ENCODE measurements at places on chromosomes 5 and 9.

DNA sequence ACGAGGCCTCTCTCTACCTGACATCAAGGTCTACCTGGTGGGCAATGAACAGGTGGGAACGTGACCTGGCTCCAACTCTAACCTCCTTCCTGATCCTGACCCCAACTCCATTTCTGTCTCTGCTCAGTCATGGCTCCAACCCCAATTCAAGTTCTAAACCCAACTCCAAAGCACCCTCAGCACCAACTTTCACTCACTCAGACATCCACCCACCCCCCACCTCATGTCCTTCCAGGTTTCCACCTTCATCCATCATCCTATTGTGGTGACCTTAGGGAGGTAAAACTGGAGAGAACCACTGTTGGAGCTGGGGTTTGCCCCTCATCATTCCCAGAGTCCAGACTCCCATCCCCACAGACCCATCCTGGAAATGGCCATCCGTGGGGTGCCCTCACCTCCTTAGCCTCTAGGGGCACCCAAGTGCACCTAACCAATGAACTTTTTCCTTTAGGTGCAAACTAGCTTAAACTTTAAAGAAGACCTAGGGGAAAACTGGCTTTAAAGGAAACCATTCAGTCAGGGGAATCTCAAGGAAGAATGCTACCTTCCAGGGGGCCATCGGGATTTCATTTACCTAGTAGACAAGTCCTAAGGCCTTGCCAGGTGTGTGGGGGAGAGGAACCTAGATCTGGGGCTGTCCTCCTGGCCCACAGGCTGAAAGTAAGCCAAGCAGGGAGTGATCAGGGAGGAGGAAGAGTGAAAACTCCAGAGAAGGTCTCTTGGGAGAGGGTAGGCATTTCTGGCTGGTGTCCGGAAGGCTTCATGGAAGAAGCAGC lies 11.3 kb downstream of the RGS14 start:
- DNase-seq: no peak

- no peak for DNase-seq
These were observed 4.6 kb upstream of the SUSD3 start for GRCh38 chr9:93053781-93054331.

GRCh38 chr5:68000805-68001204 lies 214.8 kb upstream of the PIK3R1 start:
- DNase-seq: no peak

DNA sequence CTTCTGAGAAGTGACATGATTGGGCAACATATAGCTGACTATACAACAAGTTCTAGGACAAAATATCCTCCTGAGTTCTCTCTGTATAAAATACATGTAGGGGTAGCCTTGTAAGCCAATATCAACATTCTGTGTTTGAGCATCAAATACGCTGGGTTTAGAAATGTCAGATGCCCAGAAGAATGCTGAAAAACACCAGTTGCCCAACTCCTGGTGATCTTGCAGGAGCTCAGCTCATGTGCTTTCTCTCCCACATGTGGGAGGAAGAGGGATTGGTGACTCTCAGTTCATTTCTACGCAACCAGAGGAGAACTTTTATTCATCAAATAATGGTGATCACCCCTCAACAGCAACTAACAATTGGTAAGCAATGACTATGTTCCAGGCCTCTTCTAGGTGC lies 810.9 kb upstream of the ACO1 start:
- no peak for DNase-seq

DNA sequence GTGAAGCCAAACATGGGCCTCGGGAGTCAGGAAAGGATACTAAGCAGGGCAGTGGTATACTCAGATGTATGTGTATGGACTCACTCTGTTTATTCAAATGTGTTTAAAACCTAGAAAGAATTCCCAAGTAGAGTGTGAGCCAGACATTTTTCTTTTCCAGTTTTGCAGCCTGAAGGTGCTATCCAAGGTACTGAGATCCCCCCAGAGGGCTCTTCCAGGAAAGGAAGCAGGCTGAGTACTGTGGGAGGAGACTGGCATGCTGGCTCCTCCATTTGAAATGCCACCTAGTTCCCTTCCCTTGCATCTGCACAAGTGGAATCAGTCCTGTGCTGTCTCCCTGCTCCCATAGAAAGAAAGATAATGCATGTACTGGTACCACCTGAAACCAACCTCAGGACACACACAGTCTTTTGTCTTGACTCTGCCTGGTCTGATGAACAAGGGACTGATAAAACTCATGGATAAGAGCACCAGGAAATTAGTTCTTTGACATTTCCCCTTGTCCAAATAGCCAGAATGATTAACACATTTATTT lies 85.9 kb downstream of the HRH2 start:
- no peak for DNase-seq

- no peak for DNase-seq
These were observed 4.5 kb downstream of the CAMK4 start for GRCh38 chr5:111228520-111229220.

DNA sequence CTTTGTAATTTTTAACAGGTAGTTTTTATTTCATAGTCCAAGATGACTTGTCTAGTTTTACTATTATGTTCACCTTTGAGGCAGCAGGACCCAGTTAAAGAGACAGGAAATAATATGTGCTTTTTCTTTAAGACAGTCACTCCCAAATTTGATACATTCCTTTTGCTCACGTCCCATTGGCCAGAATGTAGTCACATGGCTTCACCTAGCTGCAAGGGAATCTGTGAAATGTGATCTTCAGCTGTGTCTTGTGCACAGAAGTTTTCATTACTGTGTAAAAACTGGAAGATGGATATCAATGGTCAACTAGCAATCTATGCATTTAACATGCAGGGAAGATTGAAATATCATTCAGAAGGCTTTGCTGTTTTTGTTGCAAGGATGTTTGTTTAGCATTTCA lies 41.1 kb downstream of the XRCC4 start:
- no peak for DNase-seq

- DNase-seq: no peak
These were observed 21.5 kb upstream of the UBAP1 start for GRCh38 chr9:34157318-34157717.

GRCh38 chr5:127909066-127909465 lies 174.5 kb upstream of the SLC12A2 start:
- DNase-seq: no peak

GRCh38 chr9:109270971-109271925 lies 49.6 kb downstream of the EPB41L4B start:
- no peak for DNase-seq

GRCh38 chr9:96556701-96557461 lies 62.8 kb downstream of the CDC14B start:
- DNase-seq: no peak

DNA sequence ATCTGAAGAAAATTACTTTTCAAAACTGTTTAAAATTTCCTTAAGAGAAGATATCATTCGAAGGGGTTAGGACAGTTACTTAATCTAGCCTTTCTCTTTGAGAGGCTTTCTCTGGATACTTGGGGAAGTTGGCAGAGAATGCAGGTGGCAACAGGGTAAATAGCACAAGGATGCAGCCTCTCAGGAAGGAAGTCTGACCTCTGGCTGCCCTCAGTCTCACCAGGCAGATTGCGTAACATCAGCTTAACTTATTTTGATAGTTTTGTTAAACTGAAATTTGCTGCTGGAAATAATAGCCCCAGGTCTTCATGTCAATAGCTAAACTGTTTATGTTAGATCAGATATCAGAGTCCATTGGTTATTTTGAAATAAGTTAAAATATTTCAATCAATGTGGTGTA lies 20.4 kb downstream of the CCDC192 start:
- no peak for DNase-seq

DNA sequence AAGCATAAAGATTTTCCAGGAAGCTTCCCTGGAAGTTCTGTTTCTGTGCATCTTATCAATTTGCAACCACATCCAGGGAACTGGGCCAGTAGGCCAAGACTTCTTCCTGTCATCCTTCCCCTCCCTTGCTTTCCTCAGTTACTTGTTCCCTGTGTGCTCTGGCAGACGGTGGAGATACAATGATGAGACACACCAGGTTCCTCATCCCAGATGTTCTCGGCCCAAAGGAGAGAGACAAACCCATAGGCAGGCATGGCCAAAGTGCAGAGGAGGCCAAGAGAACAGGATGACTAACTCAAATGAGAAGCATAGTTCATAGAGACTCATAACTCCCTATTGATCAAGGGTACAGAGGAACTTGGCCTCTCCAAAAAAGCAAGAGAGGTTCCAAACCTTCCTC lies 652.6 kb downstream of the CCDC171 start:
- no peak for DNase-seq

DNA sequence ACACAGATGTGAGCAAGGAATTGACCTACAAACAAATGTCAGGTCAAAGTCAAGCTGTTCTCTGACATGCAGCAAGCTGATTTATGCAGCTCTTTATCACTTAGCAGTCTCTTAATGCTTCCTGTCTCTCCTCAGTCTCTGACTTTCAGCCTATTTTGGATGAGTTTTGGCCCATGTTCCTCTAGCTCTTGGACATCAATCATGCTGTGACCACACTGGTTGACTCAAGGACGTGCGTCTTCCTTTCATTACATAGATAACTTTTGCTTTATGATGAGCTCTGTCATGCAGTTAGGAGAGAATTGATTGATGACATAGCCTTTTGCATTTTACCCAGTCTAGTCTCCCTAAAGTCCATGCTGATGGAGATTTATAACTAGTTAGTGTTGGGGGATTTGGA lies 9.4 kb upstream of the REEP5 start:
- DNase-seq: no peak

GRCh38 chr5:61267116-61267515 lies 64.9 kb upstream of the ZSWIM6 start:
- no peak for DNase-seq

DNA sequence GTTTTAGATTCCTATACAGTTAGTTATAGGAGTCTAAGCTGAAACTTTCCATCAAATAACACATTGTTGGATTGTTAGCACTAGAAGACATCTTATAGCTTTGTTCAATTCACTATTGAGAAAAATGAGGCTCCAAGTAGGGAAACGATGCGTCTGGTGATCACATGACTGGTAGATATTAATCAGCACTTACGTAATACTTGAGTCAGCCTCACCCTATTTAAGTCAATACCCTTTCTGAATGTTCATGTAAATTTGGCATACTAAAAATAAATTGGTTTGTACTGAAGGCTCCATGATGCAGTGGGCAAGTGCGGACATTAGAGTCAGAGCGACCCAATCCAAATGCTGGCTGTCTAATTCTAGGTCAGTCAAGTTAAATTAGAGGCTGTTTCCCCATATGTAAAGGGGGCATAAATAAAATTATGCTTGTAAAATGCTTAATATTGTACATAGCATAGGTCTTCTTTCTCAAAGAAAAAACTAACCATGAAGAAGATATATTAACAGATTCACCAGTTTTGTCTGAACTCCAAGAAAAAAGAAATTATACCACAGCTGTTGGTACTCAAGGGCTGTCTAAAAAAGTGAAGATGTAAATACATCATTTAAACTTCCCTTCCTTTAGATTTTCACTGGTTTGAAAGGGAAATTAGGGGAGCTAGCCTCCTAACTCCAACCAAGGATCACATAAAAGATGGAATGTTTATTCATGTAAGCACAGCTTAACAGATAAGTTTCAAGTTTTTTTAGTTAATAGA lies 406.6 kb upstream of the TLE4 start:
- DNase-seq: no peak

DNA sequence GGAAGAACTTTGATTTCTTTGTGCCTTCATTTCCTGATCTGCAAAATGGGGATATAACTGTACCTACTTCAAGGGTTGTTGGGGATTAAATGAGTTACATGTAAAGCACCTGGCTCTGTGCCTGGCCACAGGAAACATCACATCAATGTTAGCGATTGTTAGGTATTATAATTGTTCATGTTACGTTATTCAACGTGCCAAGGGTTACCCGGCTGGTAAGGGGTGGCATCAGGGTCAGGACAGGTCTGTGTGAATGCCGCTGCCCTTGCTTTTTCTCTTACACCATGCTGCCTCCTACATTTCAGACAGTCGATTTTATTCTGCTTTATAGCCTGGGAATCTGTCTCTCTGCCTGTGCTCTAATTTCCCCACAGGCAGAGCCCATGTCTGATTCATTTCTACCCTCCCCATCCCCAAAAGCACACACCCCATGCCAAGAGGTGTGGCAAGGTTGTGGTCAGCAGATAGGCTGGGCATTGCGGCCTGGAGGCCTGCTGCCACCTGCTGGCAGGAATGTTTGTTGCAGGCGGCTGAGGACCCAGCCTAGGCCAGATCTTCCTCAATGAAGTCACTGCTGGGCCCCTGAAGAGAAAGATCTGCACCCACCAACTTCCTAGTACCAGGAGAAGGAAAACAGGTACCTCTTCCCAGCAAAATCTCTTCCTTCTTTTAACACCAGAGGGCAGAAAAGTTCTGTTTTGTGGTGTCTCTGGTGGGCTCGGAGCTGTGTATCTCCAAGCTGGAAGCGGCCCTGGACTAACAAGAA lies 5.3 kb downstream of the ANKS6 start:
- DNase-seq: peak; percentile 35

DNA sequence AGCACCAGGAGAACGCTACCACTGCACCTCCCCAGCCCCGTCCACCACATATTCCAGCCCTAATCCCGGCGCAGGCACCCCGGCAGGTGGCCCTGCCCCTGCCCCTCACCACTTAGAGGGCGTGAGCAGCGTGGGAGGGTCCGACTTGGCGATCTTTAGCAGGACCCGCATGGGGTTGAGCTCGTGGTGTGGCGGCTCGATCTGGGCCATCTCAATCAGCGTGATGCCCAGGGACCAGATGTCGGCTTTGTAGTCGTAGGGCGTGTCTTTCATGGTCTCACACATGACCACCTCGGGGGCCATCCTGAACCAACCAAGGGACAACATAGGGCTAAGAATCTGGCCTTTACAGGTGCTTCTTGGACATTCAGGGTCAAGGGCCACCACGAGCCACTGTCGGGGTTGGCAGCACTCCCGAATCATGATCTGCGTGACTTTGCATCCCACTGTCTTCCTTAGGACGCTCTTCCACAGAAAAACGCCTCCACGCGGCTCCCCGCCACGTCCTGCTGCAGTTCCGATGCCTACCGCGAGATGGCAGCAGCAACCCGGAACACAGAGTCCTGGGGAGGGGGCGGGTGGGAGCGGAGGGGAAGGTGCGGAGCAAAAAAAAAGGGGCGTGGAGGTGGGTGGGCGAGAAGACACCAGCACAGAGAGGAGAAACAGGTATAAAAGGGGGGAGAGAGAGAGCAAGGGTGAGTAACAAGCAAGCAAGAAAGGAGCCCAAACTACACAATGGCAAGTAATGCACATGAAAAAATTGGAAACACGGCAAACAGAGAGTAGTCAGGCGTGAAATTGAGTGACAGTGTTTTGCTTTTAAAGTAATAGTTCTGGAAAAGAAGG lies 81.3 kb downstream of the STK10 start:
- peak; percentile 47 for DNase-seq

- DNase-seq: no peak
These were observed 12.4 kb downstream of the TLX3 start for GRCh38 chr5:171321447-171321846.

DNA sequence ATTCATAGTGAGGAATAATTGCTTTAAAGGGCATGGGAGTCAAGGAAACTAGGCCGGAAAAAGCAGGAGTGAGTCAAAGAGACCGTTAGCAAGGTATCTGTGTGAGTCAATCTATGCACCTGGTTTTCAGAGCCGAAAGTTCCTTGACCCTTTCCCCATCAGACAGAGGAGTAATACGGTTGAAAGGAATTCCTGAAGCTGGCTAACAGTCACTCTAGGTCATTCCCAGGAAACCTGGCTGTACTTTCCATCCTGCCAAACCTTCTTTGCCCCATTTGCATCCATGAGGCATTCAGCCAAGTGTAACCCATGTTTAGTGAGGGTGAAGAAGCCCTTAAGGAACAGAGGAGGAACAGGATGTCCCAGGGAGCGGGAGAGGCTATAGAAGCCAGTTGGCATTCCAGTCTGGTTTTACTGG lies 16.2 kb downstream of the RBM18 start:
- no peak for DNase-seq
